Large intestine (tissue), 12 donors: ENCODE measurements at places on chromosomes 11 and 22. TPM values are rescaled to one million over a fixed set of nuclear protein-coding genes. Genes with fewer than 3 reads are reported as not detected.

- DNase-seq = peak; percentile 18
Observed at GRCh38 chr11:118565051-118565450, 680 bp downstream of the IFT46 start.

- DNase-seq = no peak
Observed at GRCh38 chr11:131822506-131822905, 452.1 kb downstream of the NTM start.

DNA sequence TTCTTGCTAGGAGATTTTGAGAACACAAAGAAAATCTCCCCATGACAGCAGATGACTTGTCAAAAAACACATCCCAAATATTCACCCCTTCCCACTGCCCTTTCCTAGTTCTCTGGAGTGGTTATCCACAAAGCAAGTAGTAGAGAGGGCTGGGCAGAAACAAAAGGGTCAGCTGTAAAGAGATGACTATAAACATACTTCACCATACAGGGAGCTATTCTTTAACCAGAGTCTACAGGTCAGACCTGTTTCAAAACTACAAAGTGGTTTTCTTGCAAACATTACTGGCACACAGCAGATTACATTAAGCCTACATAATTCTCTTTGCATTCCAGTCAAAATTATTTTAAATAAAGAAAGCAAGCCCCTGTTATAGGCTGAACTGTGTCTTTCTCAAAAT is 47.7 kb upstream of the NFRKB start:
- peak; percentile 68 for DNase-seq

DNA sequence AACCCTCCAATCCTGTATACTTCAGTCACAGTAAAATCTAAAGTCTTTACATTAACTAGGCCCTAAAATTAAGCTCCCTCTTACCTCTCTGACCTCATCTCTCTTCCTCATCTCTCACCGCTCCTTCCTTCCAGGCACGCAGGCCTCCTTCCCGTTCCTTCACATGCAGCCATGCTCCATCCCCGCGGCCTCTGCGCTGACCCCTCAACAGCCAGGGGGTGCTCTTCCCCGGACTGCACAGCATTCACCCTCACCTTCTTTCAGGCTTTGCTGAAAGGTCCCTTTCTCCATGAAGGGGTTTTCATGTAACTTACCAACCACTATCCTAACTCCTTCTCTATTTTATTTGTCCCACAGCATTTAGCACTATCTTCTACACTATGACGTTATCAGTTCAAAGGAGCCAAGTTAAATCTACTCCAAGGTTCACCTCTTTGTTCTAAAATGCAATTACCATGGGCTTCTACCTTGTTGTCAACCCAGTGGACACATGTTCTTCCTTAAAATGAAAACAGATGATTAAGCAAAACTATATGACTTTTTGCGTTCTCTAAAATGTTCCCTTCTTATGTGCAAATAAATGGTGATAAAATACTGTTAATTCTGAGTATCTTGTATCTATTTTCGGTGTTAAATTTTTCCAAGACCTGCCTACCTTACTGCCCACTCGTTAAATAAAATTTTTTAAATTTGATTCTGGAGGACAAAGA is 57.8 kb upstream of the APOA1 start:
- DNase-seq = peak; percentile 34

DNA sequence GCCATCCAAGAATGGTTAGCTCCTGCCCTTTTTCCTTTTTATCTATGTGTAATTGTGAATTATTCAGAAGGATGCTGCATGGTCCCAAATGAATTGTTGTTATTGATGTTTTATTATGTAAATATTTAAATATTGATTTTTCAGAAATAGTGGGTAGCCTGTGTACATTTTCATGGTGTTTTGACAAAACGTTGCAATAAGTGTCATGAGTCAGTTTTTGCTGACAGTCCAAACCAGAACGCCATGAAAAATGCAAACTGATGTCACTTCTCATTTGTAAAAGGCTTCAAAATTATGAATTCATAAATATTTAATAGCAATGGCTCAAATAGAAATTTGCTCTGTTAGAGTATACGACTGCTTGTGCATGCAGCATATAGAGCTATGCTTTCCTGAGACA is 422.5 kb downstream of the CNTN5 start:
- DNase-seq = no peak

- peak; percentile 53 for DNase-seq
Observed at GRCh38 chr11:119323532-119324033, 6.7 kb upstream of the MCAM start.

DNA sequence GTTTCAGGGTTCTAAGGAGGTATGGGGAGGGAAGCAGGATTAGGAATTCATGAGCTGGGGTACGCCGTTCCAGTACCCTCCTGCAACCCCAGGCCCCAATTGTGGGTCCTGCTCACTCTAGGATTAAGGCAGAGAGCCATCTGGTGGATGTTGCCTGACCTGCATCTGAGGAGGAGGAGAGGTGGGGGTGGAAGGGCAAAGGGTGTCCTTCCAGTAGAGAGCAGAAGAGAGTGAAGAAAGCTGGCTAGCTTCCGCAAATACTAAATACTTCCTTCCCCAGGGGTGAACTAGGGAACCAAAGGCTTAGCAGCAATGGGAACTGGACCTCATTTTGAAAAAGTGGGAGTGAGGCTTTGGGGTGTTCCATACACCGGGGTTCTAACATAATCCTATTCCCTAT is 10.6 kb downstream of the LRRC51 start:
- DNase-seq = peak; percentile 75

GRCh38 chr22:49487950-49488349 is 339.7 kb downstream of the BRD1 start:
- no peak for DNase-seq

DNA sequence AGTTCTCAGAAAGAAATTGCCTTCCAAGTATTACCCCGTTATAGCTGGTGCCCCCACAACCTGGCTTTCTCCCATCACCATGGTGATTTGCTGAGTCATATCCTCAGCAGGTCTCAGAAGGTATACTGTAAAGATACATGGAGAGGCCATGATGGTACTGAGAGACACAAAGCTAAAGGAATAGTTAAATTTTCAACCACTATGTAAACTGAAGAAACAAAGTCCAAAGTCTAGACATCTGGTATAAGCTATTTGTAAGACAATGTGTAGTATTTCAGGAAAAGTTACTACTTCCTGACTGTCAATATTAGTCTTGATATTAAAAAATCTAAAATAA is 377.1 kb downstream of the DCDC1 start:
- peak; percentile 65 for DNase-seq

DNA sequence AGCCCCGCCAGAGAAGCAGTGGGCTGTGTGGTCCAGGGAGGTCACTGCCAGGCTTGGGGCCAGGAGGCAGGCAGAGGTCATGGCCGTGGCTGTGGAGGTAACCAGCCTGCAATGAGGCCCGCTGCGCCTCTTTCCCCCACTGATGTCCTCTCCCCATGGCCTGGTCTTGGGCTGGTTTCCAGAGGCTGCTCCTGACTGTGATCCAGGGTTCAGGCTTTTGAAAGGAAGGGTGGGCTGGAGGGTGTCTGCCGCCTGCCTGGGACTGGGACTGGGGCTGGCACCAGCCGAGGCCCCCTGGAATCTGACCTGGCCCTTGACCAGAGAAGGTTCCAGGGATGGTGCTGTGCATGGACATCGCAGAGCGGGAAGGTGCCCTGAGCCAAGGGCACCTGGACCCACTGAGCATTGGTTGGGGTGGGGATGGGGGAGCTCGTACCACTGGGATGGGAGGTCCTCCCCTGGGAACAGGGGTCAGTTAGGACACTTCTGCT is 59.6 kb upstream of the THY1 start:
- DNase-seq = no peak

DNA sequence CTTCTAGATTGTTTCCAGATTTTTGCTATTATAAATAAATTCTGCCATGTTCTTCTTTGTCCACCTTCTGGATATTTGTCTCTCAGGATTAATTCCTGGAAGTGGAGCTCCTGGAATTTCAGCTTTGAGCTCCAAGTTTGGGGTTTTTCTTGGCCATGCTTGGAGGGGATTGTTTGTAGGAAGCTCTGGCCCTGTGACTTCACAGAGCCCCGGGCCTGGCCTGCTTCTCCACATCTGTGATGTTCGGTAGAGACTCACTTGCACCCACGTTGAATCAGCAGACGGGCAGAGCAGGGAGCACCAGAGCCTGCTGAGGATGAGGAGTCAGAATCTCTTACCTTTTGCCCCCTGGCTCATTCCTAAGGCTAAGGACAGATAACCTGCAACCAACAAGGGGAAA is 35.7 kb downstream of the LRRC32 start:
- no peak for DNase-seq

- DNase-seq = no peak
Observed at GRCh38 chr11:57320719-57321387, 3.9 kb downstream of the TNKS1BP1 start.

DNA sequence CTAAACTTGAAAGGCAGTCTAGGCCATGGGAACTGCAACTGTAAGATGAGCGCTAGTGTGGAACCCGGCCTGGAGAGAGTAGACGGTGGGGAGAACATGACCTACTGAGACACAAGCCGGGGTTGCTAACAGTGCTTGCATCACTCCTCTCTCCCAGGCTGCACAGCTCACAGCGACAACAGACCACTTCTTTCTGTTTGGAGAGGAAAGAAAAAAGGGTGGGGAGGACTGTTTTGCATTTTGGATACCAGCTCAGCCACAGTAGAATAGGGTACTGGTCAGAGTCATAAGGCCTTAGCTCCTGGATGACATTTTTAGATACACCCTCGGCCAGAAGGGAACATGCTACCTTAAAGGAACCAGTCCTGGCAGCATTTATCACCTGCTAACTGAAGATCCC is 22.2 kb upstream of the OR52M1 start:
- no peak for DNase-seq

GRCh38 chr22:29477723-29478318 is 2.2 kb upstream of the NEFH start:
- no peak for DNase-seq

Gene SFI1
- 83.1 TPM for polyA plus RNA-seq

Gene APOBEC3H
- 0.42 TPM for polyA plus RNA-seq

Gene GAL
- 31.8 TPM for polyA plus RNA-seq

Gene OR52N4
- 0.04 TPM for polyA plus RNA-seq

Gene SLC1A2
- polyA plus RNA-seq = 0.49 TPM

Gene C22orf42
- polyA plus RNA-seq = 0.21 TPM
